ENCODE measurements at places on chromosomes 16 and 17.

GRCh38 chr16:53755026-53755910 is 51.3 kb downstream of the FTO start:
- DNase-seq: no peak

DNA sequence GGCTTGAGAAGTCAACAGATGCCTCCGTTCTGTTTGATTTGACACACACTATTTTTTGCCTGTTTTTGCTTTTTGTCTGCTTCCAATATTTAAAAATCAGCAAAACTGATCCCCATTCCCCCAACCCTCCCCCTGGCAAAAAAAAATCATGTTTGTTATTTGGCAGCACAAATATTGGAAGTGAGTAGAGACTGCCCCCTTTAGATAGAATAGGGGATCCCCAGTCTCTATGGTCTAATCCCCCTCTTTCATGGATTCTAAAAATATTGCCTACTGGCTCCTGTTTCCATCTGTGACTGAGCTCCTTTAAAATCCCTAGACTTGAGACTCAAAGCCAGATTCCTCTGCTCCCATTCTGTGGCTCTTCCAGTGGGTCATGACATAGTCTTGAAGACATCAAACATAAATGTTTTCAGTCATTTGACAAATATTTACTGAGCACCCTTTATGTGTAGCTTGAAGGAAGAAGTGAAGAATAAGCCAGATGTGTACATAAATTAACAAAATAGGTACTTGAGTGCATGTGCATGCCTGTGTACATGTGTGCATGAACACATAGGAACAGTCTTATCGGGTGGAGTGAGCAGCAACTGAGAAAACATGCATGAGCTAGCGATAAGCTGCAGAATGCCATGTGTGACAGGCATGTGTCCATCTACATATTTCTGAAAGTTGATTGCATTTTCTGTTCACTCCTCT is 101.2 kb downstream of the SALL1 start:
- DNase-seq: no peak

DNA sequence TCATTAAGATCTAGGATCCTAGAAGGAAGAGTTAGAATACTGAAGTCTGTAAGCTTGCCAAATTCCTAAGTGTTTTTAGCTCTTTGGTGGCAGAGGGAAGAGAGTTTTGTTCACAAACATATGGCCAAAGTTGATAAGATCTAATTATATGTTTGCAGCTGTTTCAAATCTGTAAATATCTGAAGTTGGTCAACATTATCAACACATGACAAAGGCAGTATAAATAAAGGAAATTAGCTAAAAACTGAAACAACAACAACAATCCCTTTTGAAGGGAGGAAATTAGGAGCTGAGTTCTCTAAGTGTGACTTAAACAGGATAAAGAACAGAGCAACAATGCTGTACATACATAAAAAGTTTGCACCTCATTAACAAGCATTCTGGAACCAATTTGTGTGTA is 208.7 kb downstream of the KCNJ2 start:
- no peak for DNase-seq

DNA sequence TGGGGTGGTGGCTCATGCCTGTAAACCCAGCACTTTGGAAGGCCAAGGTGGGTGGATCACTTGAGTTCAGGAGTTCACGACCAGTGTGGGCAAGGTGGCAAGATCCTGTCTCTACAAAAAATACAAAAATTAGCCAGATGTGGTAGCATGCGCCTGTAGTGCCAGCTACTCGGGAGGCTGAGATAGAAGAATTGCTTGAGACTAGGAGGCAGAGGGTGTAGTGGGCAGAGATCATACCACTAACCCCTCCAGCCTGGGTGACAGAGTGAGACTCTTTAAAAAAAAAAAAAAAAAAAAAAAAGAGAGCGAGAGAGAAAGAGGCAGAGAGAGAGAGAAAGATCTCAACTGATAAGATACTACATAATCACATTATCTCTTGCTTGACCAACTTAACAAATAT is 45.9 kb downstream of the KANSL1 start:
- DNase-seq: no peak

DNA sequence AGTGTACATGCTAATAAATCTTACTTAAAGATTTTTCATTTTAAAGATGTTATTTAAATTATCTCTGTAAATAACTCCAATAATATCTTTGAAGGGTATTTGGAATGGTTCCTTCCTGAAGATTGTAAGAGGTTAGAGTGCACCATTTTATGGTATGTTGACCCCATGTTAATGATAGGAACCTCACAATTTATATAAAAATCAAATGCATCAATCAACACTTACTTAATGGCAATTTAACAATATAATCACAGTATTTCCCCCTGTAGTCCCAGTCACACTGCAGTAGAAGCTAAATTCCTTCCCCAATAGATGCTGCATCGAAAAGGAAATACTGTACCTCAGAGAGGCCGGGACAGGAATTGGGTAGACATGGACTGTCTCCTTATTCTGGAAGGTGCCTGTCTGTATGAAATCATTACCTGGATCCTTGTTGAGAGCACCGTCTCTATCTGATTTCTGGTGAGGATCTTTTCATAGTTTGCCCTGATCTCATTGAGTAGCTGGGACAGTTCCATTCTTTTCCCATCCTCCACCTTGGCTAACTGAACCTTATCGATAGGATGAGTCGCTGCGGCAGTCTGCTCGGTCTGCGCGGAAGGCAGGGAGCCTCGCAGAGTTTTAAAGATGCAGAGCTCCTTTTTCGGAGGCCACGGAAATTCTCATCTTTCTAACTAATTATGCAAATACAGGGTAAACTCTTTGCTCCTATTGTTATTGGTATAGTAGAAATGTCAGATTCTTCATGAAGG is at the start of gene KRT222:
Gene KRT222, minus strand, starts transcription at position 596 of the 752 bp plus-strand sequence. Its CDS starts 78 bp downstream, at position 518.
- DNase-seq: no peak

DNA sequence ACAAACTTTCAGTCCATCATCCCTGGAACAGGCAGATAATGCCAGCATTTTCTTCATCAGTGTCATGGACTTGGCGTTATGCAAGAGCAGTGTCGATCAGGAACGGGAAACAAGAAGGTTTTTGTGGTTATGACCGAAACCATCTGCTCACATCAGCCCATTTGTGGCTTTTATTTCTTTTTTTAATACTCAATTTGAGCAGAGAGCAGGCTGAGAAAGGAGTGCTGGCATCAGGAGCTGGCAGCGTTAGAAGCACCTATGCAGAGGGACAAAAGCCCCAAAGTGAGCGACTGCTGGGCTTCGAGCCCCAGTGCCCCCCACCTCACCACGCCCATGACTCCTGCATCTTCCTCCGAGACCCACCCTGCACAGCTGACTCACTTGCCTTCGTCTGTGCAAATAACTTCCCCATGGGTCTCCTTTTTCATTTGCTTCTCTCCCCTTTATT is 16.2 kb upstream of the CD300E start:
- DNase-seq: no peak

DNA sequence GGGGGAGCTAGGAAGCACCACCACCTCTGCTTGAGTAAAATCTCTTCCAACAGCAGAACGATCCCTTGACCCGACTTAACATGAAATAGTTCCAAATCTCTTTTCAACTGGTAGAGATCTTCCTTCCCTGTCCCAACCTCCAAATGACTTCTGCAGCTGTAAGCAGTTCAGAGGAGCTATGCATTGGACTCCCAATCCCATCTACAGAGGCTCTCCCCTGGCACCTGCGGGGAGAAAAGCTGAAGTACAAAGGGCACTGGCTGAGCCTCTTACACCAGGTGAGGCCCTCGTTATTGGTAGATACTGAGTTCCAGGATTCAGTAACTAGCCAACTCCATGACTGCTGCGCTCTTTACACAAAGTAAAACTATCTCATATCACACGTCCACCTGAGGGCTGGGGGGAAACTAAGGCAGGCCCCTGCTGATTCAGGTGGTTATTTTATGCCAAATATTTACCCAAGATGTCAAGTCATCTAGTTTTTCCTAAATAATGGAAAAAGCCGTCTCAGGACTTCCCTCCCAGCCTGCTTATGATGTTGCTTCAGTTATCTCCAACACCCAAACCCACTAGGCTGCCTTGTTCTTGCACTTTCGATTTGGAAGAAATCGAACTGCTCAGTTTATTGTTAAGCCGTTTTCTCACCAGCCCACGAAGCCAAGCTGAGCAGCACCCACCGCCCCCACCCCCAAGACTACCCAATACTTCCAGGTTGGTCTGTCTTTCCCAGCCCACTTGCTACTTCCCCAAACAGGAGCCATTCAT is 3.2 kb downstream of the ACTG1 start:
- no peak for DNase-seq

Data from hippocampal formation (tissue), 2 donors.